ENCODE measurements at places on chromosomes 6 and 20.

GRCh38 chr6:160793652-160794051, 91.6 kb downstream of the PLG start:
- no peak for DNase-seq

DNA sequence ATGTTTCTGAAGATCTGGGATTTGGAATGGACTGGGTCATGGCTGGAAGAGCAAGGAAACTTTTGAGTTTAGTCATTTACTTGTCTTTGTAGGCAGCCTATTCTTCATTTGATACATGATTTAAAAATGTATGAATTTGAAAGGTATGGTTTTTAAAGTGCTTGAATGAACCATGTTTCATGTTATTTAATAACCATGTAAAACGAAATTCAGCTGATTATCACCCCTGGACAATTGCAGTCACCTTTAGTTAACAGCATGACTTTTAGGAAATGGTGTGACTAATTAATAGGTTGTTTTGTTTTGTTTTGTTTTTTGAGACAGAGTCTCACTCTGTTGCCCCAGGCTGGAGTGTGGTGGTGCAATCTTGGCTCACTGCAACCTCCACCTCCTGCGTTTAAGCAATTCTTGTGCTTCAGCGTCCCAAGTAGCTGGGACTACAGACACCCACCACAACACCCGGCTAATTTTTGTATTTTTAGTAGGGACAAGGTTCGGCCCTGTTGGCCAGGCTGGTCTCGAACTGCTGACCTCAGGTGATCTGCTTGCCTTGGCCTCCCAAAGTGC, 2.1 kb downstream of the STX11 start:
- no peak for DNase-seq

DNA sequence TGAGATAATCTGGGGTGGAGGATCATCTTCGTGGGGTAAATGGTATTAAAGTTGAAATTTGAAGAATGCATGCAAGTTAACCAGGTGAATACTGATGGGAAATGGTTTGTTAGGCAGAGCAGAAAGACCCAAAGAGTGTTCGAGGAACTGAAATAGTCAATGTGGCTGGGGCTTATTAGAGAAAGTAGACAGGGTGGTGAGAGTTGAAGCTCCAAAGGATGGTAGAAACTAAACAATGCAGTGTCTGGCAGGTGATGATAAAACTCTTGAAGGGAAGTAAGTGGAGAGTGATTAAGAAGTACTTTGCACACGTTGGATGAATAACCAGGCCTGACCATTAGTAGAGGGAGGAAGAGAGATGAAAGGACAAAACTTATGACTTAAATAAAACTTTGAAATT, 39.8 kb upstream of the CENPW start:
- DNase-seq, result no peak

- peak; percentile 83 for DNase-seq
These were observed 2.1 kb upstream of the PERP start for GRCh38 chr6:138109042-138109997.

DNA sequence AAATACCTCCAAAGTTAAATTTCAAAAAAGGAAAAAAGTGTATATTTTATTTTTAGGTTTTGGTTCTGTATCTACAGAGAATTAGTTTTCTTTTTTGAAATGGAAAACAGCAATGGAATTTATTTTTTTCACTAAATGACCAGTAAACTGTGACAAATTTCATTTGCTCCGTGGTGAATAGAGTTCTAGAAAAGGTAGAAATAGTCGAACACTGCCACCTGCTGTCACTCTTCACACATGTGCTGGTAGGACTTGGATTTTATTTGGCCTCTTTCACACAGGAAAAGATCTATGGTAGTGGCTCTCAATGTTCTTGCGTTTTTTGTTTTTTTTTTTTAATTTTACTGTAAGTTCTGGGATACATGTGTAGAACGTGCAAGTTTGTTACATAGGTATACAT, 312.5 kb downstream of the EYA4 start:
- no peak for DNase-seq

DNA sequence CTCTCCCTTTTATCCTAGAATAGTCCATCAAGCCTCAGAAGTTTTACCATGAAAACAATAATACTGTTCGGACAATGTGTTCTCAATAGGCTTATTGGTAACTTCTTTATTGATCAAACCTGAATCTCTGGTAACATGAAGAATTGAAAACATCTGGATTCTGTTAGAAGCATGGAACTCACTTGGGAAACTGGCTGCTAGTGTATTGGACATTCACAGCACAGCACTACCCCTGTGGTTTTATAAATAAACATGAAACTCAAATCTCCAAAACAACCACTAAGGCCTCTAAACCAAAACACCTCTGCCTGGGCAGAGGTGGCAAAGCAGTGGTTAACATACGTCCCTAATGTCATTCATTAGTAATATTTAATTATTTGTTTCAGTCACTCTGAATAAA, 157.6 kb upstream of the KCNQ5 start:
- DNase-seq, result no peak

- DNase-seq, result no peak
These were observed 24.8 kb downstream of the EPB41L1 start for GRCh38 chr20:36179170-36179945.

- no peak for DNase-seq
These were observed 58.0 kb upstream of the CCDC167 start for GRCh38 chr6:37557645-37558114.

- DNase-seq, result no peak
These were observed 23.9 kb upstream of the ASXL1 start for GRCh38 chr20:32333988-32334885.

DNA sequence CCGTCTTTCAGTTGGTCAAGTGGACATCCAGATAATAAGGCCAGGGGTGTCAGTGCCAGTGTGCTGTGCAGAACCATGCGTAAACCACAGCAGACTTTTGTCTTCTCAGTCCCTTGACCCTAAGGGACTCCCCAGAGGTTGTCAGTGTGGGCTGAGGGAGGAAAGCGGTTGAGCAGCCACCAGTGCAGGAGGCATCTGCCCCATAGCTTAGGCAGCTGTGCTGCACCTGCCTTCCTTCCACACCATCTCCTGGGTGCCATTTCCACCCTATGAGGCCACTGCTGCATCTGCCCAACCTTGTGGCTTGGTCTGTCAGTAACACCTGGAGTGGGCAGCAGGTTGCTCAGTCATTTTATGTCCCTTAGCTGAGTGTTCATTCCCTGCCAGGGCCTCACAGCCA, 26.0 kb downstream of the PRPF6 start:
- DNase-seq, result no peak

- DNase-seq, result no peak
These were observed 122.8 kb upstream of the BCLAF1 start for GRCh38 chr6:136412410-136412809.

GRCh38 chr6:35611240-35611639, 77.5 kb downstream of the FKBP5 start:
- DNase-seq, result no peak

- DNase-seq, result no peak
These were observed 25.6 kb downstream of the GFOD1 start for GRCh38 chr6:13461805-13462204.

DNA sequence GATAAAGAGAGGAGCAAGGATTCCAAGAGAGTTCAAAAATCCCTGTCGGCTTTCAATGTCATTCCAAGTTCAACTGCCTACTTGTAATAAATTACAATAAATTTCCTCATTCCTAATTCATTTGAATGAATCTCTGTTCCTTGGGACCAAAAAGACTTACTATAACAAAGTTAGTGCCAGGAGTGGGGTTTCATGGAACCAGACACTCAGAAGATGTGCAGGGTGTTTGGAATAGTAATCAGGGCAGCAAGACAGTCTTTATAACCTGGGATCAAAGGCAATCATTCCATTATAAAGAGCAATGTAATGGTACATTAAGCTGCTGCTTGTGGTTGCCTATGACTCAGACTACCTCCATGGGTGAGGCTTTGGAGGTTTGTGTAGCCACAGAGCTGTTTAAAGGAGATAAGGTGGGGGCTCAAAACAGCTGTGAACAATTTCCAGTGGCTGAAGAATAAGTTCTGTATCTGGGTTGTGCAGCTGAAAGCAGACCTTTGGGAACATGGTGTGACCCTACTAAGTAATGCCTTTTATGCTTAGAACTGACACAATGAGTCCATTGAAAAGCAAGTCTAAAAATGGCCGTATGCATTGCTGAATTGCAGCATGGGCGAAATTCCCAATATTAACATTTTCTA, 159.9 kb downstream of the LINC00237 start:
- DNase-seq, result no peak

- no peak for DNase-seq
These were observed 269.8 kb downstream of the CDC5L start for GRCh38 chr6:44657206-44657819.

DNA sequence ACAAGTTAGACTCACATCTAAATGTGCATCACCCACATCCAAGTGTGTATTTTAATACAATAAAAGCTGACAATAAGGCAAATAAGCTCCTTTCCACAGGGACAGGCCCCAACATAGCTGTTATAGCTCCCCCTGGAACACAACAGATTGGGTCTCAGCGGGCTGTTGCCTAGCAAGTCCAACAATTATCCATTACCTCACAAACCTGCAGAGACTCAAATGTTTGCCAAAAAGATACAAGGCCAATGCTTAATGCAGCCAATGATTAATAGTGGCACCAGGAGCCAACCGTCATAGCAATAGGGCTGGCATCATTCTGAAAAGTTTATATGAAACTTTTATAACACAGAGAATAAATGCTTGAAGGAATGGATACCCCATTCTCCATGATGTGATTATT, 35.7 kb downstream of the EPB41L2 start:
- no peak for DNase-seq

DNA sequence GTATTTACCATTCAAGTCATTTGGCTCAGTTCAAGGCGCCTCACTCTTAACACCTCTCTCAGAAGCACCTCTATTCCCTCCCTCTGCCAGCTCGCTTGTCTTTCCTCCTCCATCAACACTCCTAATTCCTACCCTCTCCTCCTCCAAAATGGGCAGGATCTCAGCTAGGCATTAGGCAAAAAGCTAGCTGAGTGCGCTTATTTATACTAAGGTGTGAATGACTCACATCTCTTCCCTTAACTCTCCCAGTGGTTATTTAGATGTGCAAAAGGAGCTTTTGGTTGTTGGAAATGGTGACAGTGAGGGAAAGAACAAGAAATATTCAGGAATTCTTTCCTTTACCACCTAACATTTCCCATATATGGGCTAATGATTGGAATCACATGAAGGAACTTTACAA, 29.1 kb downstream of the PACSIN1 start:
- no peak for DNase-seq

- no peak for DNase-seq
These were observed 19.9 kb downstream of the ACSS1 start for GRCh38 chr20:25038103-25038410.

DNA sequence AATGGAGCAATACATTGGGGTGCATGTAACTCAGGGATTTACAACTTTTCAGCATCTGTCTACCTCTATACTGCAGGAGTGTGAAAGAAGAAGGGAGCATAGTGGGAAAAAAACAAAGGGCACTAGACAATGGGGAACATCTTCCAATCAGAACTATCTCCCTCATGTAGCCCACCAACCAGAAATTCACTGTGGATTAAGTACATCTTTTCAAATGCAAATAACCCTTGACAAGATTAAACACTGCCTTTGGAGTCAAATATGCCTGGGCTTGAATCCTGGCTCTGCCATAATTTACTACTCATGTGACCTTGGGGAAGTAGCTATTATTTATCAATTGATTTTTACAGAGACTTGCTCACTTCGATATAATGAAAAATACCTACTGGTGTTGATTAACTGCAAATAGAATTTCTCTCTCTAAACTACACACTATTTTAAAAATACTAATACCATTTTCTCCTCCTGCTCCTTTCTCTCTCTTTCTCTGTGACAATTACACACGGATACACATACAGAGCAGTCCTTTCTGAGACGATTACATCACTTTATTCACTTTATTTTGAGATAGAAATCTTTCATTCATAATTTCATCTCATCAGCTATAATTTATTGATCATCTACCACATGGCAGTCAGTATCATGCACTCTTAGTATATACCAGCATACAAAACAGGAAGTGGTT, 783.7 kb downstream of the FRK start:
- DNase-seq, result no peak

- DNase-seq, result peak; percentile 69
These were observed 1.0 kb upstream of the SPATA2 start for GRCh38 chr20:49916146-49917002.

GRCh38 chr6:143772116-143773086, 70.7 kb upstream of the LTV1 start:
- peak; percentile 52 for DNase-seq

Measured in foreskin keratinocyte (primary cell).